AG04450 (cell line): ENCODE measurements at places on chromosomes 12 and 14.
A peak's percentile ranks its signal among the peaks of the same experiment; 100 is the strongest.

- DNase-seq, result no peak
Measured at GRCh38 chr12:46299851-46300250, 31.0 kb upstream of the SLC38A1 start.

GRCh38 chr12:5506295-5506694 lies 74.4 kb downstream of the NTF3 start:
- DNase-seq, result no peak

DNA sequence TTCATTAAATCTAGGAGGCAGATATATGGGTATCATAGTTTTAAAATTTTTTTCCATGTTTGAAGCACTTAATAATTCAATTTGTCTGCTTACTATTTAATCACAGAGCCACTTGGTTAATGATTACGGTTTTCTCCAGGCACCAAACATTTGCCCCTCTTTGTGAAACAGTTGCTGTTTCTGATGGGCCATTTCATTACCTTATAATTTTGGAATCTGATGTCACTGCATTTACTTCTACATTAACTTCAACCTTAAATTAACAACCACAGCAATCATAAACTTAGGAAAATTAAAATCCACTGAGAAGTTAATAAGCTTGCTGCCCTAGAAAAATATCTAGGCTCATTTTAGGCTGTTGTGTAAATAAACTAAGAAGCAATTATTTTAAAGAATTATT lies 17.0 kb downstream of the TMCC3 start:
- DNase-seq, result no peak

DNA sequence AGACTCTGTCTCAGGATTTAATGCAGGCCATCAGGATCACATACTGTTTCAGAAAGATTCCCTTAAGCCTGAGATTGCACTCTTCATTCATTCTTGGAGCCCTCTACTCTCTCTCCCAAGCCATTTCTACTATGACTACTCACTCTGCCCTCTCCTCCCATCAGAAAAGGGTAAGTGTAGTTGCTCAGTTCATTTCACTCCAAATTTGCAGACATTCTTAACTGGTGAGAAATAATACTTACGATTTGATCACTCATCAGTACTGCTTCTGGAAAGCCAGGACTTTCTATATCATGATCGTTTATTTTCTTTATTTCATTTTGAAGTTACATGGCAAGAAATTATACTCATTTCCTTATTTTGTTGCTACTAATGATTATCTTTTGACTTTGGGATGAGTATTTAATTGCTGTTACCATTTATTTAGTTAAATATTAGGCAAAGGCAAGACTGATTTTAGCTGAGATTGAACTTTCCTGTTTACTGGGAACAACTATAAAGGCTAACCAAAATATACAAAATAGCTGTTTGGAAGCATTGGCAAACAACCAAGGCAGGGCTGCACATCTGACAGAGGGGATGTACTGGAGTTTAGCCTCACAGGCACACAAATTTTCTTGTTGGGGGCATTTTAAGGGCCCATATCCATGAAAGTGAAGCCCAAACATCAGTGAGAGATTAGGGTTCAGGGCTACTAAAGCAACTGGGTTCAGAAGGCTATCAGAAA lies 4.1 kb upstream of the RERG start:
- no peak for DNase-seq

DNA sequence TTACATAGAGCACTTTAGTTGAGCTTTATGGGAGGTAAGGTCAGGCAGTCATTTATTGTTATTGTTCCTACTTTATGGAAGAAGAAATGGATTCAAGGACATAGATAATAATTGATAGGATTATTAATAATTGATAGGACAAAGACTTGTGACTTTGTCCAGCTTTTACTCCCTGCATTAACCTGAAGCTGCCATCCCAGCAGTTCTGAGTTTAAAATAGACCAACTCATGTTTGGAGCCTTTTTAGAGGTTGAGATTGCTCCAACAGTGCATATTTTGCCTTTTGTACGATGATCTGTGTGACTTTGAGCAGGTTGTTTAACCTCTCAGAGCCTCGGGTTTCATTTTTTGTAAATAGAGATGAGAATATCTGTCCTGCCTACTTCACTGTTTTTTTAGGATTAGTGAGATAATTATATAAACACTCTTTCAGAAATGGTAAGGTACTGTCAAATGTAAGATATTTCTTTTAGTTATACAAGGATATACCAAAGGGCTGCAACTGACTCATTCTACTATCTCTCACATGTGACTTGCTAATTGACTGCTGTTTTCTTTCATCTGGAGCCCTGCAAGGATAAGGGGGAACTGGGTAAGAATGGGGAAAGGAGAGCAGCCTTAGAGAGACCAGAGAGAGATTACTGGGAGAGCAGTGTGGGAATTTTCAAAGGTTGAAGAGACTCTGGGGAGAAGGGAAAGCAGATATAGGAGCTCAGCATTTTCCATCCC lies 15.3 kb downstream of the WDR20 start:
- DNase-seq, result no peak

- no peak for DNase-seq
Measured at GRCh38 chr12:14618983-14619382, 51.3 kb upstream of the PLBD1 start.

GRCh38 chr12:10617863-10618262 lies 4.5 kb upstream of the MAGOHB start:
- DNase-seq, result no peak

- no peak for DNase-seq
Measured at GRCh38 chr14:95906591-95906990, 30.0 kb downstream of the TUNAR start.

- DNase-seq, result no peak
Measured at GRCh38 chr14:57530571-57530970, 36.9 kb upstream of the CCDC198 start.

DNA sequence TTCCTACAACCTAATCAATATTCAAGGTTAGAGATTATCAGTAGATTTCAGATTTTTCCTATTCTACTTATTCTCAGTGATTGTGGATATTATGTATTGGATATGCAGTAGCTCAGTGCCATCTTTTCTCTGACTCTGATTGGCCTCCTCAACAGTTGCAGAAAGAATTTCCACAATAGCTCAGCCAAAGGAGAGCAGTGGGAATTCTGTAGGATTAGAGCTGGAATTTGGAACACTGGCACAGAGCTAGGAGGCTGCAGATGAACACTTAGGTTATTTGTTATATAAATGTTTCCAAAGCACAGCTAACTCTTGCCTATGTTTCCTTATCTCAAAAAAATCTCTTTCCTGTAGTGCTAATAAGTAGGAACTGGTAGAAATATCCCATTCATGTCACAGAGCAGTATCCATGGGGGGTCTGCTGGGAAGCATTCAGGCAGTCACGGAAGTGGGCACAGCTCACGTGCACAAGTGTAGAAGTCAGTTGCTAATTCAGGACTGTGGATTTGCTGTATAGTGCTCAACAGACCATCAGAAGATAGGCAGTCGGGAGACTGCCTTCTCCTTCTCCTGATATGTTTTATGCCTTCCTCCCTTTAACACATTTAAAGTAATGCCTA lies 116.2 kb upstream of the TMEM260 start:
- DNase-seq, result no peak

DNA sequence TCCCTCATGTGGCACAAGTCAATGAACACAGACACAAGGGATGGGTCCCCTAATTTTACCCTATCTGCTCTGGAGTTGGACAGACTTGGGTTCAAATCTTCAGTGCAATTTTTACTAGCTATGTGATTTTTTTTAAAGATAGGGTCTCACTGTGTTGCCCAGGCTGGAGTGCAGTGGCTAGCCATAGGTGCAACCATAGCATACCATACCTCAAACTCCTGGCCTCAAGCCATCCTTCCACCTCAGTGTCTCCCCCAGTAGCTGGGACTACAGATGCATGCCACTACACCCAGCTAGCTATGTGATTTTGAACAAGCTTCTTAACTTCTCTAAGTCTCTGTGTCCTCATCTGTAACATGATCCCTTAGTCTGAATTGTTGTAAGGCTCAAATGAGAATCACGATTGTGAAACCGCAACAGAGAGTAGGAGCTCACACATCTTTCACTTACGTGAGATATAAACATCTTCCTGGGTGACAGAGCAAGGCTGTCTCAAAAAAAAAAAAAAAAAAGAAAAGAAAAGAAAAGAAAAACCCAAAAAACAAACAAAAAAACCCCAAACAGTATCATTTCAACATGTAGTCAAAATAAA lies 4.7 kb downstream of the CALCOCO1 start:
- peak; percentile 20 for DNase-seq

DNA sequence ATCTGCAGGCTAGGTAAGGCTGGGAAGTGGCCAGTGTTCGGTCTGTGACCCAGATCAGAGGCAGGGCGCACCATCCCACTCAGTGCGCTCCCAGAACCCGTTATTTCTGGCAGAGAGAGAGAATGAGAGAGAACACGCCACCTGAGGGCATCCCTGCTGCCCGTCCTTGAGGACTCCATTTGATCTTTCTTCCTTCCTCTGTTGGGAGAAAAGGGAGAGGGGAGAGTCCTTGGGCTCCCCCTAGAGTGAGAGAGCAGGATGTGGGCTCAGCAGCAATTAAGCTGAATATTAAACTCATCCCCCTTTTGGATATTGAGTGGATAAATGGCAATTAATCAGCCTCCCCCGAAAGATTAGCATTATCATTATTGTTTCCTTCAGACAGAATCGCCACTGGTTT lies 70.6 kb downstream of the IFT43 start:
- no peak for DNase-seq

GRCh38 chr12:49019443-49020324 lies 1.1 kb upstream of the PRKAG1 start:
- no peak for DNase-seq
